Stimulated activated CD8-positive, alpha-beta memory T cell treated with anti-CD3 and anti-CD28 coated beads, Interleukin-2, amount 100 ng/mL, for 1 hour (primary cell): ENCODE measurements at places on chromosomes 3 and 15.

DNA sequence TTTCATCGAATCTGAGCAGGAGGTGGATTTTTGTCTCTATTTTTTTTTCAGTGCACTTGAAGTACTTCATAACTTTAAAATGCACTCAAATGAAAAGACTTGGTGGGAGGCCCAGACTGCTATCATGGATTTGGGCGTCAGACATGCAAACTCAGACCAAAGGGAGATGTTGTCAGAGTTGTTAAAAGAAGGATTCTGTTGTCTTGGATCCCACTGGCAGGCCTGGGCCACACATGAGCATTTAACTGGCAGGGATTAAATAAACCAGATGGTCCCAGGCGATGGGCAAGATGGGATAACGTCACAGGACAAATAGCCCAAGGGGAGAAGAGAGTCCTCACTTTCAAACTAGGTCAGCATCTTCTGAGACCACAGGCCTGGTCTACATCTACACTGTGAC is 15.4 kb downstream of the RTP1 start:
- DNase-seq, result no peak

DNA sequence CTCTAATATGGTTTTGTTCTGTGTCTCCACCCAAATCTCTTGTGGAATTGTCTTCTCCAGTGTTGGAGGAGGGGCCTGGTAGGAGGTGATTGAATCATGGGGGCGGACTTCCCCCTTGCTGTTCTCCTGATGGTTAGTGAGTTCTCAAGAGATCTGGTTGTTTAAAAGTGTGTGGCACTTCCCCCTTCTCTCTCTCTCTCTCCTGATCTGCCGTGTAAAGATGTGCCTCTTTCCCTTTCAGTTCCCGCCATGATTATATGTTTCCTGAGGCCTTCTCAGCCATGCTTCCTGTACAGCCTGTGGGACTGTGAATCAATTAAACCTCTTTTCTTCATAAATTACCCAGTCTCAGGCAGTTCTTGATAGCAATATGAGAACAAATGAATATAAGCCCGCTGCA is 33.1 kb downstream of the RETNLB start:
- no peak for DNase-seq

DNA sequence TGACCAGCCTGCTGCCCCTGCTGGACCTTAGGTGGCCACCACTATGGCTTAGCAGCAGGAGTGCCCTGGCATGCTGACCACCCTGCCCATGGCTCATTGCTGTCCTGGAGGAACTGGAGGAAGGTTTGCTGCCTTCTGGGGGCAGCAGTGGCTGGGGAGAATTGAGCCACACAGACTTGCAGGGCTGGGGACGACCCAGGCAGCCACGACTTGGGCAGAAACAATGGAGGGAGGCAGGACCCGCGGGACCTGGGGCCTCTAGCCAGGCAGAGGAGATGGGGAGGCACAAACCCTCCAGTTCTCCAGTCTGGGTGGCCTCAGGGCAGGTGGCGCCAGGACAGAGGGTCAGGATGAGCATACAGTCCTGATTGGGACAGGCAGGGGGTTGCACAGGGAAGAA is 32.8 kb downstream of the ADAMTS7 start:
- no peak for DNase-seq

GRCh38 chr3:38404286-38404685 is 49.4 kb upstream of the ACVR2B start:
- DNase-seq, result no peak

DNA sequence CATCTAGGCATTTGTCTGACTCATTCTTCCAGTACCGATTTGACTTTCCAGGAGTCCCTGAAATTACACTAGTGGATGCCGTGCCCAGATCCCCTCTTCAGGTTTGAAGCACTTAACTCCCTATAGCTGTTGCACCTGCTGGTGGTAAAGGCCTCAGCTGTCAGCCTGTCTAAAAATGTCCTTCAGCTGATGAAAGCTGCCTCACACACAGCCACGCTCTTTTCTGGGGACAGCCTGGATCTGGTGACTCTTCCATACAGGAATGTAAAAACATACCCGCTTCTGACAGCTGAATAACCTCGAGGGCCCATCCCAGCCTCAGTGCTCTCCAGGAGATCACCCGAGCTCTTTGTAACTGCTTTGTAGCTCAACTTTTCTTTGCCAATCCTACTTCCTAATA is 534.1 kb upstream of the GRM7 start:
- DNase-seq, result no peak
